Brain pericyte (primary cell): ENCODE measurements at places on chromosomes 3 and 15.
A peak's percentile ranks its signal among the peaks of the same experiment; 100 is the strongest.

DNA sequence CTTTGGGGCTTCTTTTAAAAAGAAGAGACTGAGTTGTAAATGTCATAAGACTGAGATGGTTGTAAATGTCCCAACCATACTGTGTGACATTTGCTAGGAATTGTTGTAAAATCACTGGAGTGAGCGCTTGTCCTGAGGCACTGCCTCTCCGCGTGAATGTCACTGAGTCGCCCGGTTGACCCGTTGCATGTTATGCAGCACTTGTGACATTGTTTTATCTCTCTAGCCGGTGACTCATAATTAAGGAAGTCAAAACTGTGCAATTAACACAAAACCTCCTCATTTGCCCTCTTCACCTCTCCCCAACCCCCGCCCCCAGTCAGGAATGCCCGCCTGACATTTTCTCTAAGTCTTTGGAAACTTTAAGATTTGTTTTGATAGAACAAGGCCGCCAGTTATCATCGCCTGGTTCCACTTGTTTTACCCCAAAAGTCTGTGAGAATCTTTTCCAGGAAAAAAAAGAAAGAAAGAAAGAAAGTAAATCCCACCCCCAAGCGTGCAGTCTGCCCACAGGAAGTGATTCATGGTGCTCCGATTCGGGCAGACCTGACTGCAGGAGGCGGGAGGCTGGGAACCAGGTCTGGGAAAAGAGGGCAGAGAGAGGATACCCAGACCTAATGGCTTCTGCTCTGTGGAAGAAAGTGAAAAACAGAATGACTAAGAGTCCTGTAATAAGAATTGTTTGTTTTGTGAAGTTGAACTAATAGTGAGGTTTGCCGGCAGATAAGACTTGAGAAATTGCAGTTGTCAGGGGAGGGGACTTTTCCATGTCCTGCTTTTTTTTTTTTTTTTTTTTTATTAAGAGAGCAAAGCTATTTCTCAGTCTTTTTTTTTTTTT is 84.8 kb downstream of the SMAD3 start:
- DNase-seq: peak; percentile 97

DNA sequence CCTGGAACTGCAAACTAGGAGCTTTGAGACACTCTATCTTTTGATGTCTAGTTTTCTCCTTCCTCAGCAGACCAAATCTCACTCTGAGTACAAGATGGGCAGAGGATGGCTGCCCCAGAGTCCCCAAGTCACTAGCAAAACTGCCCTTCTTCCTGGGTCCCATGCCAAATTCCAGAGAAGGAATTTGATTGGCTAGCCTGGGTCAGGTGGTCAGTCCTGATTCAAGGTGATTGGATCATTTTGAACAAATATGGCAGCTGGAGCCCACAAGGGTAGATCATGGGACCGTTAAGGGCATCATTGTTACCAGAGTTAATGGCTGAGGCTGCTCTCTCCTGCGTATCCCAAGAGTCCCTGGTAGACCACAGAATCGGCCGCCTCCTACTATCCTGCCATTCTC is 21.7 kb downstream of the SLC6A1 start:
- no peak for DNase-seq

DNA sequence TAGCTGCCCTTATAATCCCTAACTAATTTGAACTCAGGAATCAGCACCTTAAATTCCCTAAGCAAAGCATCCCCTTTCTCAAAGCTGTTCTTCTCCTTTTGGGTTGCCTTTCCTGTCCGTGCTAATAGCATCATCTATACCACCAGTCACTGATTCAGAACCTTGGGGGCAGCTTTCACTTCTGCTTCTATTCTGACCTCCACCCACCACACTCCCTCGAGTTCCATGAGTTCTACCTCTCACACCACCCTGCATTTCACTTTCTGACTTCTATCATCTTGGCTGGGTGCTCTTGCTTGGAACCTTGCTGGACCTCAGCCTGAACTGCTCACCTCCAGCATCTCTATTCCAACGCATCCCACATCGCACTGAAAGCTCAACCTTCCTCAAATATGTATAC is 55.4 kb upstream of the KCNMB2 start:
- no peak for DNase-seq

- DNase-seq: no peak
These were observed 335.3 kb upstream of the NECTIN3 start for GRCh38 chr3:110736332-110736731.

- peak; percentile 5 for DNase-seq
These were observed 238.7 kb downstream of the ZPLD1 start for GRCh38 chr3:102673271-102674115.

DNA sequence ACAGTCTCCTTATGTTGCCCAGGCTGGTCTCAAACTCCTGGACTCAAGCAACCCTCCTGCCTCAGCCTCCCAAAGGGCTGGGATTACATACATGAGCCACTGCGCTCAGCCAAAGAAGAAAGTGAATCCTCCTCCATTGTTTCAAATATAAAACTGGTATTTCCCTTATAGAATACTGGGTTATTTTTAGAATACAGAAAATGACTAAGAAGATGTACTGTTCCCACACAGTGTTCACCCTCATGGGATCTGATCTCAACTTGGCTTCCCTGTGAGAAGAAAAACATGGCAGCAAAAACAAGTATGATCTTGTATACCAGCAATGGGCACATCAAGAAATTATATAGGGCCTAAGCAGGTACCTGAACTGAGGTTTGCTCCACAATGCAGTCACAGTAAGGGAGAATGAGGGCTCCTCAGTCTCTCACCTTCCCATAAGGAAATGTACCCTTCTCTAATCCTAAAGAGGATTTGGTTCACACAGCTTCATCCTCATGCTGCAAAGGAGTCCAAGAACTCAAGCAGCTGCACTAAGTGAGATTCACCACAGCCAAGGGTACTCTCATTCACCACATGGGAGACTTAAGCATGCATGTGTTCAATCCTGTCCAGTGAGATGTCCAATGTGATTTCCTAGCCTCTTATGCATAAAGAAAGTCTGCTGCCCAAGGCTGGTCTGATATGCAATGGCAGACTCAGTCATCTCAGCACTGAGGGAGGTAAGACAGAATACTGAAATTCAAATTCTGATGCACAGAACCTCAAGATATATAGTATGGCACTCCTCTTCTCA is 25.8 kb downstream of the USP4 start:
- peak; percentile 43 for DNase-seq

DNA sequence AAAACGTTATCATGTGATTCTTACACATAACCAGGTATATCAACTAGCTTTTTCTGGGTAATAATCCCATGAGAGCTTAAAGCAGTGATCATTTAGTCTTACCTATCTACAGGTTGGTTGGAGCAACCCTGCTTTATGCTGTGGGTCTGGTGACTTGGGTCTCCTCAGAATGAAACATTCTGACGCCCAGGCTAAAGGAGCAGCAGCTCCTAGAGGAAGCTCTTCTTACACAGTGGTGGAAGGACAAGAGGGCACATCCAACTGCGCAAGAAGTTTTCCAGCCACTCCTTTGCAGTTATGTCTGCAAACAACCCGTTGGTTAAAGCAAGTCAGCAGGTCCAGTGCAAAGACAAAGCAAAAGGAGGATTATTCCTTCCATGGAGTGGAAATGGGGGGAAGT is 377.5 kb downstream of the EDEM1 start:
- no peak for DNase-seq

- no peak for DNase-seq
These were observed 21.6 kb downstream of the PLA2G4B start for GRCh38 chr15:41860049-41860828.

- no peak for DNase-seq
These were observed 53.9 kb upstream of the NEDD4 start for GRCh38 chr15:56047354-56047753.

DNA sequence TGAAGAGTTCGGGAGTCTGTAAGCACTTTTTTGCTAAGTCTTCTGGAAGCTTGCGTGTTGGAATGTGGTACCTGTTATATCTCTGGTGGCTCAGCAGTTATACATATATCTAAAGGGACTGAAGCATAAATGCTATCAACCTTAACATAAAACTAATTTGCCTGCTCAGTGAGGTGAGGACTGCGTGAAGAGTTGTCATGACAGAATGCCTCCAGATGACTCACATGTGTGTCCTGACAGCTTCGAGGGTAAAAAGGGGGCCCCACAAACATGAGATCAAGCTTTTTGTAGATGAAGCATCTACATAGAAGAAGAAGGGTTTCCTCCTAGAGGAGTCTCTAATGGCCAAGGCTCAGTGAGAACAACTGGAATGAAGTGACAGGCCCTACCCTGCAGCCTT is 88.8 kb upstream of the C3orf80 start:
- DNase-seq: no peak

DNA sequence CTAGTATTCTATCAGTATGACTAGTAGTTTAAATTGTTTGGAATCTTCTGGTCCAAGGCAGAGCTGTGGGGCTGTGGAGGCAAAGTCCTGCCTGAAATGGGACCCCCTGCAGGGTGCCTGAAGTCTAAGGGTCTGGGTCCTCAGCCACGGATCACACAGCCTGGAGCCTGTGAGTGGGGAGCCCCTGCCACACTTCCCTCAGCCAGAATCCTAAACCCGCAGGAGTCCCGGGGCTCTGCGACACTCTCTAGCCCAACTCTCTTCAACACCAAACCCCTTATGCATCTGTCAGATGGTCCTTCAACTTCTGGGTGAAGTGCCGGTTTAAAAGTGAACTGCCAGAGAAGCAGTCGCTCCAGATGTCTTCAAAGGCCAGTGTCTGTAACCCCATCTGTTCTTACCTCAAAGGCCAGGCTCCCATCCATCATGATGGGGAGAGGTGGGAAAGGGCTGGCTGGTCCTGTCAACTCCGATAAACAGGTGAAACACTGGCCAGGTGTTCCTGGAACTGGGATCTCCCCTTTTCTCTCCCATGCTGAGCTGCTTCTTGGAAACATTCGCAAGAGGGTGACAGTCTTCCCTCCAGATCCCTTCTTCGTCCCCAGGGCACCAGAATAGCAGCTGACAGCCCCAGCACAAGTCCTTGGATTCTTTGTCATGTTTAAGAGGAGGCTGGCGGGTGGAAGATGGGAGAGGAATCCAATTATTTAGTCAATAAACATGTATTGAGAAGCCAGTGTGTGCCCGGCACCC is 45.6 kb downstream of the CPN2 start:
- no peak for DNase-seq

- DNase-seq: no peak
These were observed 246.0 kb upstream of the NAALADL2 start for GRCh38 chr3:174613173-174613572.

DNA sequence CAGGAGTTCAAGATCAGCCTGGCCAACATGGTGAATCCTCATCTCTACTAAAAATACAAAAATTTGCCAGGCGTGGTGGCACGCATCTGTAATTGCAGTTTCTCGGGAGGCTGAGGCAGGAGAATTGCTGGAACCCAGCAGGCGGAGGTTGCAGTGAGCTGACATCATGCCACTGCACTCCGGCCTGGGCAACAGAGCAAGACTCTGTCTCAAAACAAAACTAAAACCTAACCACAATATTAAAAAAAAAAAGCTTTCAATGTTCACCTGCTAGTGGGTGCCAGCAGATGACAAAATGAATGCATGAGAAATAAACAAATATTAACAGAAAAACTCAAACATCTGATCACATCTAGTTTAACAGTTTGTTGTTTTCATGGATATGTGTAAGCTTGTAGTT is 9.0 kb downstream of the SLC24A1 start:
- DNase-seq: no peak

- no peak for DNase-seq
These were observed 6.9 kb downstream of the SLC38A3 start for GRCh38 chr3:50211930-50212329.

DNA sequence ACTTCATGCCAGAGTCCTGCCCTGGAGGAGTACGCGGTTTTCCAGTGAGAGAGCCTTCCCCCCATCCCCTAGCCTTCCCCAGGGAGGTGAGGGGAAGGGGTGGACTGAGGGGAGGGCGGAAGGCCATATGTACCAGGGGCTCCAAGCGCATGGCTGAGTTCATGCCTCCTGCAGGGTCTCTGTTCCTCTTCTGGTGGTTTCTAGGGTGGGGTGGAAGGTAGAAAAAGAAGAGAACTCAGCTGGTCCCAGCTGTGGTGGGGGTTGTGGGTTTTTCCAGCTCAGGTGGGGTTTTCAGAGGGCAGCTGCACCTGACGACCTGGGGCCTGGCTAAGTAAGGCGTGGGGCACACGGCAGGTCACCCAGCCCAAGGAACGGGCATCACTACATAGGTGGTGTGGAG is 10.7 kb upstream of the IQSEC1 start:
- no peak for DNase-seq

DNA sequence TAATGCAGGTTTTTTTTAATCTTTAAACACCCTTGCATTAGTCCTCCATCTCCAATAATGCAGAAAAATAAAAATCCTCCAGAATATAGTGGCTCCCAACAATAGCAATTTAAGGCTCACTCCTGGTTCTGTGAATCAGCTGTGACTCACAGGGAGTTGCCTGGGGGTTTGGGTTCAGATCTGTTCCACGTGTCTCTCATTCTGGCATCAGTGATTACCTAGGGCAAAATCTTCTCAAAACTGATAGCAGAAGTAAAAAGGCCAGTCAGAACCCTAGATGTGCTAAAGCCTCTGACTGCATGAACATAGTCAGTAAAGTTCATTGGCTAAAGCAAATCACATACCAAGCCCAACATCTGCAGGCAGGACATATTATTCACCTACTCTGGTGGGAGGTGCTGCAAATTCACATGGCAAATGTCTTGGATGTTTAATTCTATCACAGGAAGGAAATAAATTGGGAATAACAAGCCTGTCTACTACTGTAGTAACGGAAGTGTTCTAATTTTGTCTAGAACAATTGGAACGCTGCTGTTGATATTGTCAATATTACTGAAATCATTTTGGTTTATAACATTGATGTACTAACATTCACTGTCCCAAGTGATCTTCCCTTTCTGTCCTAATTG is 364.1 kb upstream of the CNTN4 start:
- no peak for DNase-seq

GRCh38 chr3:133488785-133489367 is 84.6 kb upstream of the CDV3 start:
- DNase-seq: no peak

DNA sequence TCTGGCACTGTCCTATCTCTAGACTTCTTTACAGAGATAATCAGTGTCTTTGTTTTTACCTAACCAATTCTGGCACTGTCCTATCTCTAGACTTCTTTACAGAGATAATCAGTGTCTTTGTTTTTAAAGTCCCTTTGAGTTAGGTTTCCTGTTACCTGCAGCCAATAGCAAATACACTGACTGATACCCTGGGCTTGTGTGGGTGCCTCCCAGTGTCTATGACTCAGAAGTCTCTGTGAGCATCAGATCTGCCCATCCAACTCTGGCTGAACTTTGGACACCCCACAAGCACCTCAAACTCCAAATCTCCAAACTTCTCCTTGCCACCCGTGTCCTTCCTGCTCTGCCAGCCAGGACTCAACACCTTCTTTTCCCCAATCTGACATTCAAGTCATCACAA is 30.4 kb downstream of the SLC41A3 start:
- no peak for DNase-seq

- no peak for DNase-seq
These were observed 415.8 kb upstream of the GRM7 start for GRCh38 chr3:6444888-6445658.

- no peak for DNase-seq
These were observed 26.4 kb upstream of the LAMP3 start for GRCh38 chr3:183188895-183189462.

GRCh38 chr15:47961401-47962090 is 159.2 kb upstream of the SLC24A5 start:
- DNase-seq: no peak

DNA sequence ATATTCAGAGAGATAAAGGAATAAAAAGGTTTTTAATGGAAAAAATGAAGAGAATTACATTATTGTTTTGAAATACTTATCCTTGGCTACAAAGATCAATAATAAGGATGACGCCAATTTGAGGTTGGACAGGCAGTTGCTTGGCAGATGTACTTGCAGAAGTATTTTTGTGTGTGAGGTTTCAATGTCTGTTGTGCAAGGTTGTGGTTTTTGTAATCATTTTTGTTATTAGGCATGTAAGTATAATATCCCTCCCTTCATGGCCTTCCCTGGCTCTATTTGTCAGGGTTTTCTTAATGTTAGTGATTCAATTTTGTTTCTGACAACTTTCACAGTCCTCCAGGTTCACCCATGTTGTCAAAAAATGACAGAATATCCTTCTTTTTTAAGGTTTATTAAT is 105.9 kb downstream of the OTOL1 start:
- no peak for DNase-seq
